ENCODE measurements at places on chromosomes 13 and 19.

DNA sequence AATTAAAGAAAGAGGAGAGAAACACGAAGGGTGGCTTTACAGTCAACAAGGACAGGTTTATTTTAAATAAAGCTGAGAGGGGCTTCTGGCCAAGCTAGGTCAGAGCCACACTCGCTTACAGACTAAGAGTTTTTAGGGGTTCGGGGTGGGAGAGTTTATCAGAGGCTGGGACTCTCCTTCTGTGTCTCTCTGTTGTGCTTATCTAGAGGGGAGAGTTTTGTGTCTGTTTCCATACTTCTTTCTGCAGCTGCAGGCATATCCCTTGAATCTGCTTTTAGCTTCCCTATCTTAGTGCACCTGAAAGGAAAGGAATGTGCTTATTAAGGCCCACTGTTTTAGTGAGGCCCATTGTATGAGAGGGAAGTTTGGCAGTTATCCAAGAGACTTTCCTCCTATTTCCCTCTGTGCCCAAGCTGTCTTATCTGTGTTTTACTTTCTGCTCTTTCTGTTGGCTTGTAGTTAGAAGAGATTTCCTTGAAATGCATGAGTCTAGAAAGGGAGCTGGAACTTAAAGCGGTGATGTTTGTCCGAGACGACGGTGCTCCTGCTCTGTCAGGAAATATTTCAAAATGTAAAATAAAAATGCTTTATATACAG lies 275.3 kb downstream of the KCTD12 start:
- DNase-seq, result no peak

DNA sequence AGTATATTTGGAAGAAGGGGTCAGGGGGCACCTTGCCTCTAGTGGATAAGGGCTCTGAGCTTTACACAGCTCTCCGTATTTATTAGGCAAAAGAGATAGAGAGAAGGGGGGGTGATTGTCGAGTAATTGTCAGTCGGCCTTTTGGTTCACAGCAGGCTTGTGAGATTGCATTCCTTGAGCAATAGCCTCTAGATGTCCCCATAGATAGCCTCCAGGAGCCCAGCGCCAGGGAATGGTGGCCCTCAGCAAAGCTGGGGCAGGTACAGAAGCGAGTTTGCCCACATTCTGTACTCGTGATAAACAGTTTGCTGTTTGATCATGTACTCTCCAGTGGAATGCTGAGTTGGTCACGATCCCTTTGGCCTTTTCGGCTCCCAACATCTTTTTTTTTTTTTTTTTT lies 4.6 kb downstream of the ZNF613 start:
- DNase-seq, result no peak

DNA sequence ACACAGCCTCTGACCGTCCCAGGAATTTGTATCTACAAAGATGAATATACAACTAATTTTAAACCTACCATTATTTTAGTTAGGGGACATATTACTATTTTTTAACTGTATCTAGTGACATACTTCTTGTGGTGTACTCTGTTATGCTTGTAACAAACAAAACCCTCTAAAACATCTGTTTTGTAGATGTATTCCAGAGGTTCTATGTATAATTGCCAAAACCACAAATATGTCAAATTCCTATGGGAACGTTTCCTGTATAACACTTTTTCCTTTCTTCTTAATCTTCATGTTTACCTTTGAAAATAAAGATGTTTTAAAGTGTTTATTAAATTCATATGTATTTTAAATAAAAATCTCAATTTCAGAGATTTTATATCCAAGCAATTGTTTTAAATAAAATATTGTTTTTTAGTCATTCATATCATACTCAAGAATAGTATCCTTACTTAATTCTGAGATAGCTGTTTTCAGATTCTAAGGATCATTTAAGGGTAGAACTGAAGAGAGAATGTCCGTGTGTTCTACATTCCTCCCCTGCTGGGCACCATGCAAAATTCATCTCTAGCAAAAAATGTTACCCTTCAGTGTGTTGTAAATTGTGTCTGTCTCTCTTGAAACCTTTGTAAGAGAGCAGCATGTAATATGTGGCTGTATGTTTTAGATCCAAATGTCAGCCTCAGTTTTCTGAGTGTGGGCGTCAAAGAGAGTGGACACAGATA lies 1327.7 kb downstream of the EFNB2 start:
- peak; percentile 5 for DNase-seq

- peak; percentile 9 for DNase-seq
Observed at GRCh38 chr13:108859197-108860012, 230.0 kb downstream of the MYO16 start.

- DNase-seq, result no peak
Observed at GRCh38 chr13:36769126-36769525, 49.9 kb upstream of the RFXAP start.

DNA sequence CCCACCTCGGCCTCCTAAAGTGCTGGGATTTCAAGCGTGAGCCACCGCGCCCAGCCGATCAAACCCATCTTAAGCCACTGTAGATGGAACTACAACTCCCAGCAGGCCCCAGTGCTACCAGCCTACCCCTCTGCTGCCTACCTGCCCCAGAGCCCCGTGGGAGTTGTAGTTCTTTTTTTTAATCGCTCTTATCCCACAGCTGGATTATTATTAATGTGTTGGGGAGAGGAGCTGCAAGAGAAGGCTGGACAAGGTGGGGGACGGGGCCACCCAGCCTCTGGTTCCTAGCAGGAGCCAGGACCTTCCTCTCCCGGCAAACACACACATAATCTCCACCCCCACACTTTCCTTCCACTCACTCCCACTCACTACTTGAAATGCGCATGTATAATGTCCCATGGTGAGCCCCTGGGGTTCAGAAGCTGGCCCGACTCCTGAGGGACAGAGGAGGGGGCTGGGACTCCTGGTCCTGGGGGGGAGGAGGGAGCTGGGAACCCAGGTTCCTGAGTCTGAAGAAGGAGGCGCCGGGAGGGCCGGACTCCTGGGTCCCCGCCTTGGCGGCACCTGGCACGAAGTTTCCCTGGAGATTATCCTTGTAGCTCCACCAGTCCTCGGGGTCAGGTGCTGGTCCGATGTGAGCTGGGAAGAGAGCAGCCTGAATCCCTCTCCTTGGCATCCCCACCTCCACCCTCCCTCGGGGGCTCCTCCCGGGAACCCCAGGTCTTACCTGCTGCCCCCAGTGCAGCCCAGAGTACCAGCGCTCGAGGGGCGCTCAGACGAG lies 958 bp downstream of the CA11 start:
- DNase-seq, result peak; percentile 63

GRCh38 chr13:89695343-89696257 lies 1651.9 kb upstream of the MIR17HG start:
- DNase-seq, result peak; percentile 4

DNA sequence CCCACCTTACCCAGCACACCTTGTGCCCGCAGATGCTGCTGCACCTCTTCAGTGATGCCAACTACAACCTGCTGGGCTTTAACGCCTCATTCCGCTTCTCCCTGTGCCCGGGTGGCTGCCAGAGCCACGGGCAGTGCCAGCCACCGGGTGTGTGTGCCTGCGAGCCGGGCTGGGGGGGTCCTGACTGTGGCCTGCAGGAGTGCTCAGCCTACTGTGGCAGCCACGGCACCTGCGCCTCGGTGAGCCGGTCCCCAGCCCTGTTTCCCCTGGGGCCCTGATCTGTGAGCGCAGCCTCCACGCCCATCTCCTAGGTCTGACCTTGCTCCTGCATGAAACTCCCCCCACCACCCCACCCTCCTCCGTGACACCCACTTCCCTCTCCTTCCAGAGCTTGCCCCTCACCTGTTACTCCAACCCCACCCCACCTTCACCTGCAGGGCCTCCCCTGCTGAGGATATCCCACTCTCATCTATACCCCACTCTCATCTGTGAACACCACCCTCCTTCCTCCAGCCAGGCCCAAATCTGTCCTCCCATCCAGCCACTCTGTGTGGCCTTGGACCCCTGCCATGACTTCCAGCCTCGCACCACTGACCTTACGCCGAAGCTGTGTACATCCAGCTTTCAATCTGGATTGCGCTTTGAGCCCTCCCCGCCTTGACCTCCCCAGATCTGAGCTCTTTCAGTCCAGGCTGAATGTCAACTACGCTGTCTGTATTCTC lies 8.7 kb downstream of the MEGF8 start:
- DNase-seq, result no peak

- DNase-seq, result no peak
Observed at GRCh38 chr13:108594153-108594552, 35.3 kb upstream of the MYO16 start.

DNA sequence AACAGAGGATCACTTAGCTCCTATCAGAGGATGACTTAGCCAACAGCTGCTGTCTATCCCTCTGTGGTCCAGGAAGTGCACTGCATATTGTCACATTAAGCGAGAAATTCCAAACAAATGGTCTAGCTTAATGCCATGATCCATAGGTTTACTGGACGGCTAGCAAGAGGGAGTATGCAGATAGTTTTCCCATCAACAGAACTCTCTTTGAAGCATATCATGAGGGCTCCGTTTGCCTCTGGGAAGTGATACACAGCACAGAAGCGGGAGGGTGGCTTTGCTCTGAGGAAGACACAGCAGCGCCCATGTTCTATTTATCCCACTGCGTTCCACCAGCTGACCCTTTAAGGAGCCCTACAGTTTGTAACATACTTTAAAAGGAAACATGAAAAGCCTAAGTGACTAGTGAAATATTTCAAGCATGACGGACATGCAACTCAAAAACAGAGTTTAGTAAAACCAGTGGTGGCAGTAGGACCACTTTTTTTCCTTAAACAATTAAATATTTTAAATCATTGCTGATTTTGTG lies 52.7 kb downstream of the COL4A1 start:
- DNase-seq, result no peak

DNA sequence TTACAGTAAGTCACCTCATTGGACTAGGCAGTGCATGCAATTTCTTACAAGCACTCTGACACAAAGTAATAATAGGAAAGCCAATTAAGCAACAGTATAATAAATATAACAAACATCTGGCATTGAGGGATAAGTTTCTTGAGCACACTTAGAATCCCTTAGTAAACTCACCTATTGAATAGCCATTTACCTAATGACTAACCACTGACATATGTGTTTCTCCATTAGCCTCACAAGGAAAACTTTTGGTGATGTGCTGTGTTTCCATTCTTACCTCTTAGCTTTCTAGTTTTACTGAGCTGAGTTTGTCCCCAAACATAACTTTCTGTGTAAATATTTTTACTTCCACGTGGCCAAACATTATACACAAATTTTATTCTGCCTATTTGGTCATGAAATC lies 47.4 kb upstream of the PCDH9 start:
- DNase-seq, result no peak

GRCh38 chr13:113109151-113110047 lies 3.8 kb downstream of the F7 start:
- no peak for DNase-seq

- DNase-seq, result no peak
Observed at GRCh38 chr19:15488489-15489226, 9.4 kb upstream of the PGLYRP2 start.

DNA sequence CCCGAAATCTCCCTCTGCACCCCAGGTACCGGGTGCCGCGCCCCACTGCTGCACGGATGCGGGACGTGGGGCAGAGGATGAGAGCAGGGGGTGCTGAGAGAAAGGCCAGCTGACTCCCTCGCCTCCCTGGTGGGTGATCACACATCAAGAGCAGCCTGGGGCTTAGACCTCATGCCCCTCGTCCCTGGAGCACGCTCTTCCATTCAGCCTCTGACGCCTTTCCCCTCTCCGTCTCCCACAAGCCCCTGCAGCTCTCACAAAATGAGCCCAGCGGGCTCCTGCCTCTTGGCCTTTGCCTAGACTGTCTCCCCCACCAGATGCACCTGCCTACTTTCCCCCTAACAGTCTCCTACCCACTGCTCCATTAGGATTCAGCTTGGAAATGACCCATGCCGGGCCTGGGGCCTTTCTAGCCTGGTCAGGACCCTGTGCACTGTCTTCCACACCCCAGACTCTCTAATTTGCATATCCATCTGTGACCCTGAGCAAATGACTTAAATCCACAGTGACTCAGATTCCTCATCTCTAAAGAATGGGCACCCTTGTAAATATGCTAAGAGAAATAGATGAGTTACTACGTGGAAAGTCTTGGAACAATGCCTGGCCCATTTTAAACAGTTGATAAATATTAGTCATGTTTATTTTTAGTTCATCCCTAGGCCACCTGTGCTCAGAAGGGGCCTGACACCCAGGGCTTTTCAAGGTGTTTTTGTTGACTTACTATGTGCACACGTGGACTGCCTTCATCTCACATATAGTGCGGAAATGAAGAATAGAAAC lies 582 bp upstream of the PTPRH start:
- DNase-seq, result peak; percentile 78

- peak; percentile 95 for DNase-seq
Observed at GRCh38 chr13:23558675-23559536, 11.3 kb upstream of the TNFRSF19 start.

DNA sequence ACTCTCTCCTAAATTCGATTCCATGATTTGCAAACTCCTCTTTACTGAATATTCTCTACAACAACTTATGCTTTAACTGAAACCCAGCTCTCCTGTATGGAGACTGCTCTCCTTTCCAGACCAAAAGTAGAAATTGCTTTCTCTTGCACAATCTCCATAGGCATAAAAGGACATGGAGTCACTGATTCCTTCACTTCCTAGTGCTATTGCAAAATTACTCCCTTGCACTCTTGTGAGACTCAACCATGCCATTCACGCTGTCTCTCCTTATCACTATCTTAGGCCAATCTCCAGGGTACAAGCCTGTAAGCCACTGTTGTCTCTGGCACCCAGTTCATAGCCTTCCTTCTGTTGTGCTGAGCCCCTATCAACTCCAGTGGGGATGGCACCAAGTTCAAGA lies 30.6 kb downstream of the SERPINE3 start:
- peak; percentile 21 for DNase-seq

DNA sequence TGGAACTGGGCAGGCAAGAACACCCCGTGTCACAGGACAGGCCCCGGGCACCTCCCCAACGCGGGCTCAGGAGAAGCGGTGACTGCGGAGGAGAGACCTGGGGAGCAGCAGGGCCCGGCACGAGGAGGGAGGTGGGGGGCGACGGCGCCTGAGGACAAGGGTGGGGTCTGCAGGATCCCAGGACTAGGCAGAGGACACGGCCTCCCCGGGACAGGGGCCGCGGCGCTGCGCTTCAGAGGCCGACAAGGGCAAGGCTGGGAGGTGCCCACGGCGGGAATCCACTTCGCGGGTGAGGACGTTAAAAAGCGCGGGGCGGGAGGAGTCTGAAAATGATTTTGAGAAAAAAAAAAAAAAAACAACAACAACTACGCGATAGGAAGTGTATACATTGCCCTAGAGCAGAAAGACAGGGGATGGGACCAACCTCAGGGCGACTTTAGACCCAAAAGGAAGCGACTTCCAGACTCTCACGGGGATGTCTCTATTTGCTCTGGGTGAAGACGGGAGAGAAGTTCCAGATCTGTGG lies 44.9 kb downstream of the ZNF611 start:
- DNase-seq, result peak; percentile 19

DNA sequence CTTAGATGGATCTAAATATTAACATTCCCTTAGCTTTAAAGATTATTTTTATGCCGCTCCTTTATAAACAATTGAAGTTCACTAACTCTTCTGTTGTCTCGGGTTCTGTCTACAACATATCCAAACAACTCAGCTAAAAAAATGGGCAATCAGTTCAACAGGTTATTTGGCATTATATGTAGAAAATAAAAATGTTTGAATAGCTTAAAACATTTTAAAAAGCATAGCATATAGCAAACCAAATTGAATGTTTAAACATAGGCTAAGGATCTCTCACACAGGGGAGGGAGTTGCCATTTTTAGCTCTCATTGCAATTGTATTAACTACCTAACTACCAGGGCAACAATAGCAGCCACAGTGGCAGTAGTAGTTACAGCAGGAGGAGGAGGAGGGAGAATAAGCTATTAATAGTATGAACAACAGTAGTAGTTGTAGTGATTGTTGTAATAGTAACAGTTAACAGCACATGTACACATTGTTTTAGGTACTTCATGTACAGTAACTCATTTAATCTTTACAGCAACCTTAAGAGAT lies 404.2 kb downstream of the KCNRG start:
- no peak for DNase-seq

GRCh38 chr13:36354842-36355623 lies 8.8 kb upstream of the SPART start:
- no peak for DNase-seq
